Endodermal cell (in vitro differentiated cells): ENCODE measurements at places on chromosomes 11 and 22.

- H3K36me3 ChIP-seq: peaks cover 36% of the 10 kb centered on the region
- DNase-seq: no peak
- H3K4me1 ChIP-seq: no peaks in the 10 kb centered on the region
- H3K27me3 ChIP-seq: no peaks in the 10 kb centered on the region
- no peak overlapping the region for H3K27ac ChIP-seq
- H3K4me3 ChIP-seq: no peak overlapping the region
These were observed 98.1 kb downstream of the ATXN10 start for GRCh38 chr22:45769569-45770210.

GRCh38 chr11:100806296-100806695 lies 119.2 kb downstream of the ARHGAP42 start:
- no peak for DNase-seq
- H3K4me3 ChIP-seq: no peak overlapping the region
- peaks cover 14% of the 10 kb centered on the region for H3K4me1 ChIP-seq
- H3K27me3 ChIP-seq: no peaks in the 10 kb centered on the region
- H3K36me3 ChIP-seq: peaks cover 16% of the 10 kb centered on the region
- no peak overlapping the region for H3K27ac ChIP-seq

DNA sequence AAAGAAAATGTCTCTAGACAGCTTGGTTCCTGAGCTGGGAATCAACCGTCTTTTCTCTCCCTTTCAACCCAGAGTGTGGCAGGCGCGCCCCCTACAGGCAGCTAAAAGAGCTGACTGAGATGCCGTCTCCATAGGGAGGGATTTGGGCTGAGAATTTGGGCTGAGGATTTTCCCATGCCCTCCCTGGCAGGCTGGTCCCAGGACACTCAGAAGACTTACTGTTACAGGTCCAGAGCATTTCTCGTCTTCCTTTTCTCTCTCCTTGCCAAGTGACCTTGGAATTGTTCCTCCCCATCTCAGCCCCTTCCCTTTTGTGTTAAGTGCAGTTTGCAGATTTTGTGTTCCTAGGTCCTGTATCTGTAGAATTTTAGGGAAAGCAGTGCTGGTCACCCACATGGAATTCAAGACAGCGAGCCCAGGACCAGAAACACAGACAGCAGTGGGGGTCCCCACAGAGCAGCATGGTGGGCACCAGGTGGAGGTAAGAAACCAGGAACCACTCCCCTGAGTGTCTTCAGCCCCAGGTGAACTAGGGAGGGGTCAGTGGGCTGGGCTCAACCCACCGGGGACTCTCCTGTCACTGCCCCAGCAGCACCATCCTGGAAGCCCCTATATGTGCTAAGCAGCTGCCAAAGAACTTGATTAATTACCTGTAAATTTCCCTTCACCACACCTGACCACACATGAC lies 9.9 kb upstream of the IGLL5 start:
- H3K4me1 ChIP-seq: no peaks in the 10 kb centered on the region
- peaks cover 16% of the 10 kb centered on the region for H3K27me3 ChIP-seq
- peak; percentile 93 for DNase-seq
- no peak overlapping the region for H3K4me3 ChIP-seq
- H3K27ac ChIP-seq: no peak overlapping the region

- peaks cover 5% of the 10 kb centered on the region for H3K4me1 ChIP-seq
- no peaks in the 10 kb centered on the region for H3K27me3 ChIP-seq
- no peak for DNase-seq
- H3K27ac ChIP-seq: no peak overlapping the region
These were observed 7.2 kb downstream of the ARHGEF12 start for GRCh38 chr11:120343429-120343828.

DNA sequence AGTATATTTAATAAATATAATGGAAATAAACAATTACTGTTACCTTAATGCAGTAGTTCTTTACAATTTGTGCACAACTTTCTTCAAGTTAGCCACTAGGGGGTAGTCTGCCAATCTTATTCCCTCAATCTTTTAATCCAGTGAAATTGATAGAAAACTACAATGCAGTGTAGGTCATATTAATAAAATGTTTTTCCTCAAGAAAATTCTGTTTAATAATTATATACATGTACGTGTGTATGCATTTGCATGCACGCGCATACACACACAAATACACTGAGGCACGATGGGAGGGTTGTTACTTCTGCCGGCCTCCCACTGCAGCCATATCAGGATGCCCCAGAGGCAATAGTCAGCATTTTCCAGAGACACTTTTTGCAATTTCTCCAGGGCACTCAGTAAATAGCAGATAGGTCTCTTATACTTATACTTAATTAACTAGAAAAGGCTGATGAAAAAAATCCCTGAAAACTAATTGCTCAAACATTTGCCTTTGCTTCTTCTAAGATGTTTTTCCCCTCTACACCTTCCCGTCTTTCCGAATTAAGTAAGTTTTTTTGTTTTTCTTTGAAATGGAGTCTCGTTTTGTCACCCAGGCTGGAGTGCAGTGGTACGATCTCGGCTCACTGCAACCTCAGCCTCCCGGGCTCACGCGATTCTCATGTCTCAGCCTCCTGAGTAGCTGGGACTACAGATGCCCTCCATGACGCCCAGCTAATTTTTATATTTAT lies 3.1 kb downstream of the GAB2 start:
- H3K27me3 ChIP-seq: no peaks in the 10 kb centered on the region
- peak overlapping the region; percentile 93 for H3K4me3 ChIP-seq
- H3K36me3 ChIP-seq: peaks cover 27% of the 10 kb centered on the region
- H3K27ac ChIP-seq: no peak overlapping the region
- H3K4me1 ChIP-seq: no peaks in the 10 kb centered on the region
- no peak for DNase-seq

GRCh38 chr11:91220476-91221202 lies 997.8 kb upstream of the CHORDC1 start:
- H3K27ac ChIP-seq: no peak overlapping the region
- H3K4me3 ChIP-seq: no peak overlapping the region
- no peaks in the 10 kb centered on the region for H3K27me3 ChIP-seq
- DNase-seq: no peak
- H3K36me3 ChIP-seq: no peaks in the 10 kb centered on the region

- no peaks in the 10 kb centered on the region for H3K36me3 ChIP-seq
- no peak overlapping the region for H3K4me3 ChIP-seq
- H3K27ac ChIP-seq: no peak overlapping the region
These were observed 58.7 kb downstream of the ZNF280B start for GRCh38 chr22:22449819-22450218.

DNA sequence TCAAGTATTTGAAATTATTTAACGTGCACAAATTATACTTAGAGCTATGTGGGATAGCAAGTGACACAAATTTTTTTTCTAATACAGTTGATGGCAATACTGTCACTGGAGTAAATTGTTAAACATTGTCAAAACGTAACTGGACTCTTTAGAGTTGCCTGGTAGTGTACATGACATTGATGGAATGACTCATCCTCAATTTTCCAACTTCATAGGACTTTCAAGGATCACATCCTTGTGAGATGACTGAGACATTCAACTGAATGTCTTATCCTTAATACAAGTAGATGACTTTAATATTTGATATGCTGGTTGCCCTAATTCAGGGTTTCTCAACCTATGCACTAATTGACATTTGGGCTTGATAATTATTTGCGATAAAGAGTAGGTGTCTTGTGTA lies 310.0 kb downstream of the SWAP70 start:
- no peak overlapping the region for H3K27ac ChIP-seq
- H3K4me3 ChIP-seq: no peak overlapping the region
- H3K4me1 ChIP-seq: no peaks in the 10 kb centered on the region
- no peak for DNase-seq

DNA sequence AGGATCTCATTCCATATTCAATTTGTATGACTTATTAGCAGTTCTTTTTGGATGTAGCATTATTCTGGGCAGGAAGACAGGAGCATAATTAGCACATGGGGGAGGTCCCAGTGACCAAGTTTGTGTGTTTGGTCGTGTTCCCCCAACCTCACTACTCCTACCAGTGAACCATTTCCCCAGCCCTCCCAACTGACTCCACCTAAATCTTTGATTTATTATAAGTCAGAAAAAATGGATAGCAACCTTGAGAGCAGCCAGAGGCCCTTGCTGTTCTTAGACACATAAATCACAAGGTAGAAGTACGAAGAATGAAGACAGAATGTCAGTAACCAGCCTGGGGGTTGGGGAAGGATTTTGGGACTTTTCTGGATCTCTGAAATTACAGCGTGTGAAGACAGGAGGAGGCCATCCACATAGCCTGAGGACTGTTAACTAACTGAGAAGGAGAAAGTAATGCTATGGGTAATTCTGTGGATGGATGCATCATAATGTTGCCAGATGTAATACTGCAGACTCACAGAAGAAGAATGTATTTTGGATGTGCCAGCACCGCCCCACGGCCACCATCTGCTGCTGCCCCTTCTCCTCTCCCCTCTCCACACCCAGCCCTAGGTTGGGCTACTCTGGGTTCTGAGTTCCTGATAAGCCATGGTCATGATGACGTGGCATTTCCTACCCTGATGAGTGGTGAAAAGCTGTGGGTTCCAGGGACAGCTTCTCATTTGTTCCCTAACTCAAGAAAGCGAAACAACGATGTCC lies 124.3 kb upstream of the TTC12 start:
- no peaks in the 10 kb centered on the region for H3K27me3 ChIP-seq
- no peak overlapping the region for H3K4me3 ChIP-seq
- H3K36me3 ChIP-seq: no peaks in the 10 kb centered on the region
- DNase-seq: no peak

GRCh38 chr22:20127869-20128618 lies 3.6 kb upstream of the ZDHHC8 start:
- no peaks in the 10 kb centered on the region for H3K4me1 ChIP-seq
- peaks cover 53% of the 10 kb centered on the region for H3K36me3 ChIP-seq
- peak overlapping the region; percentile 36 for H3K27ac ChIP-seq
- H3K27me3 ChIP-seq: no peaks in the 10 kb centered on the region
- no peak overlapping the region for H3K4me3 ChIP-seq

DNA sequence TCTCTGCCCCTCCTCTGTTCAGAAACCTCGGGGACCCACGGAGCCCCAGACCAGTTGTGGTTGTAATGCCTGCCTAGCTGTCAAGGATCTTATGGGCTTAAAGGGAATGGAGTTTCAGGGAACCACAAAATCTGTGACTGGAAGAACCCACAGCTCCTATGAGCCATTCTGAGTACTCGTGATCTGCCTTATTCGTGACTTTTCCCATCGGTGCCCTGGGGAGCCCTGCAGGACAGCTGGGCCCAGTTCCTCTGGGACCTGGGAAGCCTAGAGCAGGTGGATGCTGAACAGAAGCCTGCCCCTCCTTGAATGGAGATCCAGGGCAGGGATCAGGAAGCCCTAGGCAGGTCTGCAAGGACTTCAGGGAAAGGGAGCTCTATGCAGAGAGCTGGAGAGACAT lies 42.1 kb upstream of the TTC12 start:
- peaks cover 11% of the 10 kb centered on the region for H3K4me1 ChIP-seq
- H3K27ac ChIP-seq: no peak overlapping the region
- no peak for DNase-seq
- H3K27me3 ChIP-seq: no peaks in the 10 kb centered on the region

DNA sequence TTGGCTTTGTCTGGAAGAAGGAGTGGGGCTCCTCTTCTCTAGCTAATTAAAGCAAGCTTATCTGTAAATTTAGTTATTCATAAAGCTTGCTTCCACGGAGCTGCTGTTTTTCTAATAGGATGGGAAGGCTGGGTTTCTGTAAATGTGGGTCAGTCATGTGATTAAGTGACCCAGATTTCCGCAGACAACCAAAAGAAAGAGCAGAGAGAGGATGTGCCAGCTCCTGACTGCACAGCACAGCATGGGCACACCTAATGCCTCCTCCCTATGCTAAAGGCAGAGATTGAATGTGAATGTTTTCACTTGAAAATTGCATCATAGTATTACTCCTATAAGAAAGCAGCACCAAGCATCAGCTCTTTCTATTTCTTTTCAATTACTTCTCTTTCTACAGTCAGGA lies 160.2 kb downstream of the FAT3 start:
- H3K27me3 ChIP-seq: no peaks in the 10 kb centered on the region
- DNase-seq: no peak
- H3K4me3 ChIP-seq: no peak overlapping the region
- no peaks in the 10 kb centered on the region for H3K4me1 ChIP-seq
- no peak overlapping the region for H3K27ac ChIP-seq

DNA sequence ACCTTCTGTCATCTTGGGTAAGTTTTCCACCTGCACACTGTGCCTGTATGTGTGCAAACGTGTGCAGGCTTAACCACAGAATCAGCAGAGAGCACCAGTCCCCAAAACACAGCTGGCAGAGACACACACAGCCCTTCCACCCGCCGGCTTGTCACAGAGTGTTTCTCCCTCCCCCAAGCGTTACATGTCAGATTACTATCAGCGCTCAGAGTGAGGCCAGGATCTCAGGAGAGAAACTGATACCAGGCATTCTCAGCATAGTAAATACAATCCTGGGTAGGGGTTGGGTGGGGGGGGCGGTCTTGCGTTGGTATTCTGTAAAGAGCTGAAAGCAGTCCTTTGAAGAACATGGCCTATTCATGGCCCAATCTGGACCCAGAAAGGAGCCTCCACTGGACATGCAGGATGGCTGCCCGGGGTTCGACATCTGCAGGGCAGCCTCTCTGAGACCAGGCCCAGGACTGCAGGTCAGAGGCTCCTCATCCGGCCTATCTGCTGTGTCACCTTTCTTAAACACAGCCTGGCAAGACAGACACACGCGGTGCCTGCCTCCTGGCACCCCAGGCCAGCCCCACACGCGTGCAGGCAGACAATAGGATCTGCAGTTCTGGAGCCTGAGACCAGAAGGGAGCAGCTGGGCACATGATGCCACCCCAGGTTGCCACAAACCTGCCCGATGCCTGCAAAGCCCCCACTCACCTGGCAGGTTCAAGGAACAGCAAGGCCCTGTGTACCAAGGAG lies 1.7 kb downstream of the OSBPL5 start:
- no peak overlapping the region for H3K27ac ChIP-seq
- H3K4me1 ChIP-seq: peaks cover 16% of the 10 kb centered on the region
- no peaks in the 10 kb centered on the region for H3K36me3 ChIP-seq
- DNase-seq: peak; percentile 52
- peaks cover 91% of the 10 kb centered on the region for H3K27me3 ChIP-seq

GRCh38 chr11:6298605-6299004 lies 21.7 kb downstream of the CAVIN3 start:
- peak; percentile 95 for DNase-seq
- H3K27me3 ChIP-seq: no peaks in the 10 kb centered on the region
- peaks cover 6% of the 10 kb centered on the region for H3K4me1 ChIP-seq
- no peak overlapping the region for H3K4me3 ChIP-seq
- no peak overlapping the region for H3K27ac ChIP-seq

- H3K4me1 ChIP-seq: peaks cover 12% of the 10 kb centered on the region
- DNase-seq: peak; percentile 81
- H3K4me3 ChIP-seq: peak overlapping the region; percentile 90
- H3K27ac ChIP-seq: no peak overlapping the region
- H3K27me3 ChIP-seq: no peaks in the 10 kb centered on the region
These were observed 1.2 kb downstream of the DGCR2 start for GRCh38 chr22:19120829-19121630.

DNA sequence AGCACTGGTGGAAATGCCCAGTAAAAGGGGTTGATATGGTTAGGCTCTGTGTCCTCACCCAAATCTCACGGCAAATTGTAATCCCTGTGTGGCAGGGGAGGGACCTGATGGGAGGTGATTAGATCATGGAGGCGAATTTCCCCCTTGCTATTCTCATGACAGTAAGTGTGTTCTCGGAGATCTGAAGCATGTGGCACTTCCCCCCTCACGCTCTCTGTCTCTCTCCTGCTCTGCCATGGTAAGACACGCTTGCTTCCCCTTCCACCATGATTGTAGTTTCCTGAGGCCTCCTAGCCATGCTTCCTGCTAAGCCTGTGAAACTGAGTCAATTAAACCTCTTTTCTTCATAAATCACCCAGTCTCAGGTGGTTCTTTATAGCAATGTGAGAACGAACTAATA lies 37.4 kb downstream of the PACSIN2 start:
- H3K27me3 ChIP-seq: no peaks in the 10 kb centered on the region
- no peak overlapping the region for H3K4me3 ChIP-seq
- no peak overlapping the region for H3K27ac ChIP-seq
